Astrocyte (in vitro differentiated cells and primary cell): ENCODE measurements at places on chromosomes 13 and 19.

- no peak for DNase-seq
These were observed 10.2 kb downstream of the POU4F1 start for GRCh38 chr13:78593129-78593528.

DNA sequence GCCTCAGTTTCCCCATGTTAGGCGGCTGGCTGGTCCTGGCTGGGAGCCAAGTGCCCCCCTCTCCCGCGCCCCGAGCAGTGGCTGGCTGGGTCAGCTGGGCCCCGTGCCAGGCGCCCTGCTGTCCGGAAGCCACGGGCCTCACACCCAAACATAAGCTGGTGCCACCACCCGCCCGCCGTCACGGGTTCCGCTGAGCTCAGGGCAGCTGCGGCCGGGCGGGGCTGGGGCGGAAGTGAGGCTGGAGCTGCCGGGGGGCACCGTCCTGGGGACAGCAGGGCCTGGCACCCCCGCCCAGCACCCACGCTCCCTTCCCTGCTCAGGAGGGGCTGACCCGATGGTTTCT lies 19.3 kb downstream of the HCN2 start:
- DNase-seq = no peak

DNA sequence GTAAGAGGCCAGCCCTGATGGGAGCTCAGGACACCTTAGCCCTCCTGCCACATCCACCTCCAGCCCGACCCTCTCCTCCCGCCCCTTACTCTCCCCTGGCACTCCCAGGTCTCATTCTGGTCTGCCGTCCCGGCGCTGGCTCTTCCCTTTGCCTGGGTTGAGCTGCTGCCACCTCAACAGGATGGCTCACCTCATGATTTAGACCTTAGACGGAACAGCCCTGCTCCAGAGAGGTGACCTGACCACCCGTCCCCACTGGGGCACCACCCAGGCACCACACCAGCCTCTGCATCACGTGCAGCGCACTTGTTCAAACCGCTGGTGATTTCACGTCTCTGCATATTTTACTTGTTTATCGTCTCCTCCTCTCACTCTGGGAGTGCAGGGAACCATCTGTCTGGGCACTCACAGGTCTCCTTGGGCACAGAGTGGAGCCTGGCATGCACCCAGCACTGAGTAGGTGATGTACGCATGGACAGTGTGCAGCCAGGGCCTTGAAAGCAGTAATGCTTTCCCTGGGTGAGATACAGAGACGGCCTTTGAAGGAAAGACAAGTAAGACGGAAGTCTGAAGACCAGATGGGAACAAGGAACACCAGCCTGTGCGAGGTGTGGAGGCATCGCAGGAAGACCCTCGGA lies 183.1 kb downstream of the KATNAL1 start:
- no peak for DNase-seq

DNA sequence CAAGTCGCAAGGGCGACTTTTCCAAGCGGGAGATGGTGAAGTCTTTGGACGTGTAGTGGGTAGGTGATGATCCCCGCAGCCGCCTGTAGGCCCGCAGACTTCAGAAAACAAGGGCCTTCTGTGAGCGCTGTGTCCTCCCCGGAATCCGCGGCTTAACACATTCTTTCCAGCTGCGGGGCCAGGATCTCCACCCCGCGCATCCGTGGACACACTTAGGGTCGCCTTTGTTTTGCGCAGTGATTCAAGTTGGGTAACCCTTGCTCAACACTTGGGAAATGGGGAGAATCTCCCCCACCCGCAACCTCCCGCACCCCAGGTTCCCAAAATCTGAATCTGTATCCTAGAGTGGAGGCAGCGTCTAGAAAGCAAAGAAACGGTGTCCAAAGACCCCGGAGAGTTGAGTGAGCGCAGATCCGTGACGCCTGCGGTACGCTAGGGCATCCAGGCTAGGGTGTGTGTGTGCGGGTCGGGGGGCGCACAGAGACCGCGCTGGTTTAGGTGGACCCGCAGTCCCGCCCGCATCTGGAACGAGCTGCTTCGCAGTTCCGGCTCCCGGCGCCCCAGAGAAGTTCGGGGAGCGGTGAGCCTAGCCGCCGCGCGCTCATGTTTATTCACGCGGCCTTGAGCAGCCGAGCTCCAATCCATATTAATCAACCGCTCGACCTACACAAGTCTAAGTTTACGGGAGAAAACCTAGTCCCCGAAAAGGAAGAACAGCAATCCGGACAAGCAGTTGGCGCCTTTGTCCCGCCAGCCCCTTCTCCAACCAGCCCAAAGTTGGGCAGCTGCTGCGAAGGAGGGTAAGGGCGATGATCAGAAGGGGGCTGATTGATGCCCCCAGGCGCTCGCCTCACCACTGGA lies 9.9 kb downstream of the SOX21 start:
- no peak for DNase-seq

DNA sequence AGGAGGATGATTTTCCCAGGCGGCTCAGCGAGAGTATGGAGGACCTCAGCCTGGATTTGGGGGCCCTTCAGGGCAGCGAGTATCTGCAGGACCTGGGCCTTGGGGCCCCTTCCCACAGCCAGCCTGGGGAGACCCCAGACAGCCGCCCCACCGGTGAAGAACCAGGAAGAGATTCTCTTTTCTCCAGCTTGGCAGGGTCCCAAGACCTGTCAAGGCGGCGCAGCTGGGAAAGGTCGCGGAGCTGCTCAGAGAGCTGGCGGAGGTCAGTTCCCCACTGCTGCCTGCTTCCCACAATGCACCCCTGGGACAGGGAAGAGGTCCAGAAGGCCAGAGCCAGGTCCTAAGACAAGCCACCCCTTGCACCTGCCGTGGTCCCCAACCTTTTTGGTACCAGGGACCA lies 24.1 kb downstream of the ARHGEF18 start:
- no peak for DNase-seq

DNA sequence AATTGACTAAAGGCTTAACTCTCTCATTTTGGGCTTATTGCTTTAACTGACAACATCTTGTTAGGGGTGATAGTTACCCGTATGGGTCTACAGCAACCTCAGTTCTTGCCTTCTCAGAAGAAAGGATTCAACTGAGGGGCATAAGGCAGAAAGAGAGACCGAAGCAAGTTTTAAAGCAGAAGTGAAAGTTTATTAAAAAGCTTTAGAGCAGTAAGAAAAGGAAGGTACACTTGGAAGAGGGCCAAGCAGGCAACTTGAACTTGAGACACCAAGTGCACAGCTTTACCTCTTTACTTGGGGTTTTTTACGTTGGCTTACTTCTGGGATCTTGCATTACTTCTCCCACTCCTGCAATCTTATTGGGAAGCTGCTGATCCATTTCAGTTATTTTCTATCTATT lies 246.9 kb upstream of the PRR20A start:
- no peak for DNase-seq

GRCh38 chr19:56118666-56119581 lies 2.2 kb downstream of the ZNF787 start:
- no peak for DNase-seq

DNA sequence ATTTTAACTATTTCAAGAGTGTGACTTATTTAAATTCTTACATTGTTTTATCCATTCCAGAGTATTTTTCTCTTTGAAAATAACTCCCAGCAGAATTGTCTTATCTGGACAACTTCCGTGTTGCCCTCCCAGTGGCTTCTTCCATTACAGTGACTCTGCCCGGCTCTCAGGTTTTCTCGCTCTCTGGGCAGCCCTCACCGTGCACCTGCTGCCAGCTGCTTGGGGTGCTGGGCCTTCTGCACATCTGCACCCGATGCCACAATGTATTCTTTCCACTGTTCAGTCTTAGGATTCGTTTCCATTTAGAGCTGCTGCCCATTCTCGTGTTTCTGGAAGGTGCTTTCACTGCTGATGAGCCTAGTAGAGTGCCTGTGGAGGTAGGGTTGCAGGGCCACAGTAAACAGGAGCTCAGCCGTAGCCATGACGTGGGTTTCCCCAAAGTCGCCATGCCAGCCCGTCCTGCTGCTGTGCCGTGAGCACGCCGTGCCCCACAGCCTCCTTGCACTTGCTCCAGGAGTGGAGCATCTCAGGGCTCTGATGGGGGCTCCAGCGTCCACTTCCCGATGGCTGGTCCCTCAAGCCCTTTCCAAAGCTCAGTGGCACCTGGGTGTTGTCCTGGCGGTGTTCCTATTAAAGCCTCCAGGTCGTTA lies 46.1 kb upstream of the DCUN1D2 start:
- DNase-seq = no peak

DNA sequence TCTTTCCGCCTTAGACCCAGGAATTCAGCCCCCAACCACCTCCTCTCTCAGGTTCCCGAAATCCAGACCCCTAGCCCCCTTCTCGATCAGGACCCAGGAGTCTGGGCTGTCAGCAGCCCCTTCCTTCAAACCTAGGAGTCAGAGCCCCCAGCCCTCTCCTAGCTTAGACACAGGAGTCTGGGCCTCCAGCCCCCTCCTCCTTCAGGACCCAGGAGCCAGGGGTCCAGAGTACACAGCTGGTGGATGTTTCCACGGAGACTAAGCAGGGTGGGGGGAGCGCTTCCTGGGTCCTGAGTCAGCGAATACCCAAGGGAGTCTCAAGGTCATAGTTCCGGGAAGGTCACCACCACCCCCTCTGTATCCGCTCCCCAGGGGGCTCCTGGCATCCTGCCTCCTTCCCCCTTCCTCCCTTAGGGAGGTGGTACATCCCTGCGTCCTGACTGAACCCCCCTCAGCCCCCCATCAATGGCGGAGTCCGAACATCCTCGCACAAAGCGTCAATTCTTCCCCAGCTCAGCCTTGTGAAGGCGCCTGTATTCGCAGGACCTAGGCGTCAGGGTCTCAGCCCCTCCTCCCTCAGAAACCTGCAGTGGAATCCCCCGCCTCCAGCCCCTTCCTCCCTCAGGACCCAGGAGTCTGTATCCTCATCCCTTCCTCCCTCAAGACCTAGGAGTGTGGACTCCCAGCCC lies 4.6 kb downstream of the CADM4 start:
- no peak for DNase-seq

DNA sequence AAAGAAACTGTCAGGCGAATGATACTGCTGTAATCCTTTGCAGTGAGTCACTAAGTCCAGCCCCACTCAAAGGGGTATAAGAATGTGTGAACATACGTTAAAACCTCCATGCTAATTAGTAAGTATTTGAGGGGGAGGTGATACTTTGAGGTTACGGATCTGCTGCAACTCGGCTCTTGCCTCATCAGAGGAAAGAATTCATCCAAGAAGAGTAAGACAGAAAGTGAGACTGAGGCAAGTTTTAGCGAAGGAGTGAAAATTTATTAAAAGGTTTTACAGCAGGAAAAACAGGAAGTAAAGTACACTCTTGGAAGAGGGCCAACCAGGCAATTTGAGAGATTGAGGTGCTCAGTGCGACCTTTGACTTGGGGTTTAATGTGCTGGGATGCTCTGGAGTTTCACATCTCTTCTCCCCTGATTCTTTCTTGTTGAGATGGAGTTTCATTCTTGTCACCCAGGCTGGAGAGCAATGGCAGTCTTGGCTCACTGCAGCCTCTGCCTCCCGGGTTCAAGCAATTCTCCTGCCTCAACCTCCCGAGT lies 9.8 kb downstream of the CLEC4M start:
- DNase-seq = peak; percentile 46

GRCh38 chr19:16076958-16077611 lies 790 bp downstream of the TPM4 start:
- DNase-seq = no peak

- DNase-seq = no peak
These were observed 5.6 kb downstream of the NDUFS7 start for GRCh38 chr19:1389033-1389940.

DNA sequence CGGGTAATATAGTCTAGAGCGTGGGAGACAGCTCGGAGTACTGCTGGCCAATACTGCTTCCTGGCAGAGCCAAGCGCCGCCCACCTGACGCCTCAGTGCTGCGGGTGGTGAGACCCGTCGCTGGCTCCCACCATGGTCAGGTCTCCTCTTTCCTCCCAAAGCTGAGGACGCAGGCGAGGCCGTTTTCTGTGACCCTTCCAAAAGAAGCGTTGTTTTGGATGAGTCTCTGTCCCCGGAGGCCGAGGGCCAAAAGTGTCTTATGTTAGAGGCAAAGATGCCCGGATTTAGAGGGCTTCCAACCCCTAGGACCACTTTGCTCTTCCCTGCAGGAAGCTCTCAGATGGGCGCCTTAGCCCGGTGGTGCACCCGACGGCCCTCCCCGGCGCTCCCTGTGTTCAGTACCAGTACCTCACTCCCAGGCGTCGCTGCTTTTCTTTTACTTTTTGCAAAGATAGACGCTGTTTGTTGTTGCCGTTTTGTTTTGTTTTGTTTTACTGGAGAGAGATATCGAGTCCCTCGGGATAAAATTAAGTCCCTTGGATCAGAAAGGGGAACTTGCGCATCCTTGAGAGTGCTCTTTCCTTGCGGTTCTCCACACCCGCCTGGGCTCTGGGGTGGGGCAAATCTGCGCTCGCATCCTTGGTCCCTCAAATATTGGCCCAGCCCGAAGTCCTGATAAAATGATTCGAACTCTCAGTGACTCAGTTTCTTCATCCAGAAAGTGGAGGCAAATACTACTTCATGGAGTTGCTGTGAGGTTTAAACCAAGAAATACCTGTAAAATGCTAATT lies 7.0 kb downstream of the PDX1 start:
- no peak for DNase-seq

- no peak for DNase-seq
These were observed 10.3 kb upstream of the RNF113B start for GRCh38 chr13:98187155-98187964.
